Midbrain (tissue), 1 donor: ENCODE measurements at places on chromosomes 1 and 21.

GRCh38 chr1:195697130-195697529, 911.1 kb downstream of the KCNT2 start:
- DNase-seq = no peak

DNA sequence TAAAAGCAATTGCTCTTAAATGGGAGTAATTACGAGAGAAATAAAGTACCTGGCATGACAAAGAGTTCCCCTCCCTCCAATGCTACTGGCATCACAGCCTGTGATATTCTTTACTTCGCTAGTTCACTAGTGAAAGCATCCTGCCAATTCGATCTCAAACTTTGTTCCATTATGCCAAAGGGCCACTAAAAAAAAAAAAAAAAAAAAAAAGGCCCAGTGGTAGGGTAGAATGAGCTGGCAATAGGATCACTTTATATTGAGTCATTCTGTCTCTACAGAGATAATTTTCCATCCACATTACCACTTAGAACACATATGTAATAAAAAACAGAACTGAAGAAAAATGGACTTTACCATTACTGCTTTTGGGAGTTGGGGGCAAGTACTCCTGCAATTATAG, 11.2 kb downstream of the PUM1 start:
- no peak for DNase-seq

DNA sequence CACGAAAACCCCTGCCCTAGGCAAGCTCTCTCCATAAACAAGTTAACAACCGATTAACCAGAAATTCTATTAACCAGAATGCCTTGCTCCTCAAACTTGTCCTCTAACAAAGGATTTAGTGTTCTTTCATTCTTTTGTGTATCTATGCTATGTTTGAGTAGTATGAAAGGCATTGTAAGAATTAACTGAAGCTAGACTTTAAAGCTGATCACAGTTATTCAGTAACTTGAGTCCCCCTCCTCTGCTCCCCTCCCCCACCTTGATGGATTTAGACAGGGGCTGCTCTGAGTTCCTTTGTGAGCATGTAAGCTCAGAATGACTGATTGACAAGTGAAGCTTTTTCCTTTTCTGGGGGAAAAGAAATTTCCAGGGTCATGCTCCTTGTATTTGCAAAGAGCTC, 257.6 kb downstream of the TTLL7 start:
- DNase-seq = no peak

DNA sequence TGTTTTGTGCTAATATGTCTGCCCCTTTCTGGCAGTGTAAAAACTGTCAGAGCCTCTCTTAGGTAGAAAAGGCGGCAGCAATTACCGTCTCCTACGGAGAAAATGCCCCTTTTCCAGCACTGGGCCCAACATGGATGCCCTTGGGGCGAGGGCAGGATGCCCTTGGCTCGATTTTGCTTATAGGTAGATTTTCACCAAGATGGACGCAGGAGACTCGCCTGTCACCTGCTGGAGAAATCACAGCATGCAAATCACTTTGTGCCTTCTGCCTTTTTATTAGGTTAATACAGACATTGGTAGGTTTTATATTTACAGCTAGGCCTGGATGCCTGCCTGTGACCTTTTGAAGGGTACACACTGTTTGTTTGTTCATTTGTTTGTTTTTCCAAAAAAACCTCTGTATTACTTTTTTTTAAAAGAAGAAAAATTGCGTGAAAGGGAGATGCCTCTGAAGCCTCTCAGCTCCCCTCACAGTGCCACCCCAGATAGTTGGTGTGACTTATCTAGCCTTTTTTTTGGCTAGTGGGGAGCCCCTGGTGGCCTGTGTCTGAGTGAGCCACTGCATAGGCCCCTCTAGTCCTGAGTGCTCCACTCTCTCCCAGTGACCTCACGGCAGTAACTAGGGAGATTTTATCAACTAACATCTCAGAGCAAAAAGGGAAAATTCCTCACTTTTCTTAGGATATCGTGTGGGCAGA, 2.5 kb downstream of the ATP1B1 start:
- peak; percentile 72 for DNase-seq

- DNase-seq = no peak
Observed at GRCh38 chr1:166490437-166490991, 323.7 kb upstream of the FAM78B start.

DNA sequence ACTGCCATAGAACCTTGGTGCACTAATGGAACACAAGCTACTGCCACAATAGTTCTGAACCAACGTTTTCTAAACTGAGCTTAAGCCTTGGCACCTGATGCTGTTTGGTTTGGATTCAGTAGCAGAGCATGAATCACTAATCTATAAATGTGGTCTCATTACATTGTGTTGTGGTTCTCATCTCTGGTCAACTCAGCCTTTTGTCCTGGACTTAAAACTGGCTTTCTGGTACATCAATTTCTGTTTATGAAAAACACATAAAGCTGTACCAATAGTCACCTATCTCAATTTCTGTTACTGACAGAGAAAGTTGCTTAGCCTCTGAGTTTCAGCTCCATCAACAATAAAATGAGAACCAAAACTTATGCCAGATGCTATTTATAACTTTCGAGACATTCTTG, 197.5 kb upstream of the KIAA0040 start:
- DNase-seq = no peak

DNA sequence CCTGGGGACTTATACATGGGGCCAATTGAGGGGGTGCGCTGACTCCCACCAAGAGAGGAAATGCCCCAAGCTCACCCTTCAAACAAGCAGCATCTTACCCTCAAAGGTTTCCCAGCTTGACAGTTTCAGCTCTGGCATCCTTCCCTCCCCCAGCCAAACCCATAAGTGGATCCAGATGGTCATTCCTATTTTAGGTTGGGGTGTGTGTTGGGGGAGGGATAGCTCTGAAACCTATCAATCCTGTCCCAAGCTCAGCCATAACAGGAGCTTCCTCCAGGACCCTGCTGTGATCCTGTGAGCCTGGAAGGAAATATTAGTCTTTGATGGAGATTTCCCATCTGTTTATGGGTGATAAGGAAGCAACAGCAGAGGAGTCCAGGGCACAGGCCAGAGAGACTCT, 3.4 kb upstream of the TMEM222 start:
- DNase-seq = no peak

GRCh38 chr1:229815076-229815475, 189.0 kb downstream of the URB2 start:
- DNase-seq = no peak

DNA sequence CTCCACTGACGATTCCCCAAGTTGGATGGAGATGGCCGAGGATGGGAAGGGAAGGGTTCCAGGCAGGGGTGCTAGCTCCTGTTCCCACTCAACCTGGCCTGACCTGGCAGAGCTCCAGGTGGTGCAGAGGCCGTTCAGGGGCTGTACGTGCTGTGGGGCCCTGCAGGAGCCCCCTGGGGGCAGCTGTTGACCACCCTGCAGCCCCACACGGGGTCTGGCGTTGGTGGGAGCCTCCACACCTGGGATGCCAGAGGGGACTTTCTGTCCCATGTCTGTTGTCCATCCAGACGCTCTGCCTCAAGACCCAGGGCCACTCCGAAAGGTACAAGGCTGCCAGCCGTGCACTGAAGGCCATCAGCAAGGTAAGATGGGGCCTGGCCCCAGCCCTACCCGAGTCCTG, 20.0 kb downstream of the ARHGEF16 start:
- no peak for DNase-seq

DNA sequence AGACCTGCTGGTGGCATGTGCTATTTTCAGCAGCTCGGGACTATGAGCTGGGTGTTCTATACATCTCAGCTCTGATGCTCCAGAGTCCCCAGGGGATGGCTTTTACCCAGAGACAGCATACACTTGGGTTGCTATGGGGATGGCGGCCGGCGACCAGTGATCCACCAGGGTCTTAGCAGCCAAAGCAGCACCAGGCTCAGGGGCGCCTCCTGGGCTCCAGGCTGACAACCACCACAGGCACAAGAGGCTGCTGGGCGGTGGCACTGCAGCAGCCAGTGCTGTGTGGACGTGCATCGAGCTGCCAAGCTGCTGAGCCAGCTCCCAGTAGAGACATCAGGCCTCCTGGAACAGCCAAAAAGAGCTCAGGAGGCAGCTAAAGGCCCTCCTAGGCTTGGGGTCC, 37.6 kb upstream of the CLSTN1 start:
- no peak for DNase-seq

- DNase-seq = no peak
Observed at GRCh38 chr1:44323947-44324346, 31.1 kb downstream of the ERI3 start.

DNA sequence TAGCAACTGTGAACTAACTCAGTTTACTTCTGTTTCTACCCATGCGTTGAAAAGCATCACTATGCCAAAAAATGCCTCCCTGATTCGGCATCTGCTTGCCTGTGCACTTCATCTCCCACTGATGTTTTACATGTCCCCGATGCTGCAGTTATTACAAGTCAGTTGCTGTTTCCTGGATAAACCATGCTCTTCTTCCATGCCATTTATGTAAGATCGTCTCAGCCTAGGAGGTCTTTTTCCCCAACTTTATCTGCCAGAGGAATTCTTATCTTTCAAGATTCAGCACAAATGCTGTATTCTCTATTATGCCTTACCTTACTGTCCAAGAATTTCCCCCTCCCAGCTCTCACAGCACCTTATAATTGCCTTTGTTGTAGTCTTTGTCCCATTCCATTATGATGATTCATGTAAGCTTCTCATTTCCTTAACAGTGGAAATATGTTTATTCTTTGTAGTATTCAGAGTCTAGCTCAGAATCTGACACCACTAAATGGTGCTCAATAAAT, 30.0 kb downstream of the PRKACB start:
- peak; percentile 31 for DNase-seq

- peak; percentile 54 for DNase-seq
Observed at GRCh38 chr1:24586970-24587820, 31.3 kb downstream of the NCMAP start.
